Astrocyte of the spinal cord (primary cell): ENCODE measurements at places on chromosomes 6 and 20.

- DNase-seq: no peak
These were observed 49.0 kb downstream of the MDGA1 start for GRCh38 chr6:37648465-37649330.

- DNase-seq: no peak
These were observed 6.8 kb upstream of the COMMD7 start for GRCh38 chr20:32749914-32750637.

DNA sequence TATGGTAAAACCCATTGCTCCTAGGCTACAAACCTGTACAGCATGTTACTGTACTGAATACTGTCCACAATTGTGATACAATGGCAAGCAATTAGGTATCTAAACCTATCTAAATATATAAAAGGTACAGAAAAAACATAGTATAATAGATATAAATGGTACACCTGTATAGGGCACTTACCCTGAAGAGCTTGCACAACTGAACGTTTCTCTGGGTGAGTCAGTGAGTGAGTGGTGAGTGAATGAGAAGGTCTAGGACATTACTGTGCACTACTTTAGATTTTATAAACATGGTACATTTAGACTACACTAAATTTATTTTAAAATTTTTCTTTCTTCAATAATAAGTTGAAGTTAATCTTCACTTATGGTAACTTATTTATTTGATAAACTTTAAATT lies 119.9 kb upstream of the CEP85L start:
- no peak for DNase-seq

DNA sequence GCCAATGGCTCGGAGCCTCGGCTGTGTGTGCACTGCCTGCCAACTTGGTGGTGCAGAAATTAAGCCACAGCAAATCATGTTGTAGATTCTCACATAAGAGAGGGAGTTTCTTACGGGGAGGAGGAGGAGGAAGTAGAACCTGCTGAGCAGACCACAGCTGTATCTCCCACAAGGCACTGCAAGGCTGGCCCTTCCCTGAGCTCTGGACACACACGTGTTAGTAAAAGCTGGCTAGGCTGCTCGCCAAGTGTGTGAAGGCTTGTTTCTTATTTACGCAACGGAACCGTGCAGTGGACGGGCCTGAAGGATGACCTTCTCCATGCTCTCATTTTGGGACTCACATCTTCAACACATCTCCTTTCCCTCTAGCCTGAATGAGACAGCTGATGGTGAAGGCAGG lies 15.7 kb upstream of the QKI start:
- DNase-seq: no peak

- no peak for DNase-seq
These were observed 84.3 kb downstream of the FRK start for GRCh38 chr6:115976321-115976870.

- no peak for DNase-seq
These were observed 261.2 kb downstream of the PTPRK start for GRCh38 chr6:128259029-128259724.

- DNase-seq: no peak
These were observed 432.8 kb downstream of the PKHD1 start for GRCh38 chr6:51654647-51655046.

- DNase-seq: peak; percentile 82
These were observed 195.5 kb downstream of the SIM1 start for GRCh38 chr6:100269189-100269588.

GRCh38 chr20:44485078-44485829 lies 9.6 kb downstream of the TTPAL start:
- DNase-seq: no peak

- no peak for DNase-seq
These were observed 276.2 kb downstream of the PHACTR1 start for GRCh38 chr6:12992770-12993169.

DNA sequence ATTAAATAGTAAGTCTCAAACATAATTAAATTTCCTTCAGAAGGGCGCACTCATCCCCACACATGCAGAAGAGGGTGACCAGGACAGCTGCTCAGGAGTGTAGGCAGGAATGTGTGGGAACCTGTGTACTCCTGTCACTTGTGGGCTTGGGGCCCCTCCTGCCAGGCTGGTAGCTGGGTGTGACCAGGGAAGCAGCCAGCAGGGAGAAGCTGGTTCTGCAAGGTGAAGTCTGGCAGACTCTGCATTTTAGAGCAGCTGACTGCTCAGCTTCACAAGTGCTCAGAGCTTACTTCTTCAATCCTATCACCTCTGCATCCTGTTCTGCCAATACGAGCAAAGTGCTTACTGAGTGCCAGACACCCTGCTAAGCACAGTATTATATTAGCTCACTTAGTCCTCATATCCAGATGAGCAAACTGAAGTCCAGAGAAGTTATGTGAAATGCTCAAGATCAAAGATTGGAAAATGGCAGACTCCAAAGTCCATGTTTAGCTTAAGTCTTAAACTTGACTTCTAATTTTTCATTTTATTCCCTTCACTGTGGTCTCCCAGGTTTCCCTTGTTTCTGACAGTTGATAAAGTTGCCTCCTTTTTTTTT lies 27.9 kb downstream of the ELMO2 start:
- no peak for DNase-seq

GRCh38 chr6:112501705-112502104 lies 154.6 kb downstream of the RFPL4B start:
- DNase-seq: peak; percentile 61

DNA sequence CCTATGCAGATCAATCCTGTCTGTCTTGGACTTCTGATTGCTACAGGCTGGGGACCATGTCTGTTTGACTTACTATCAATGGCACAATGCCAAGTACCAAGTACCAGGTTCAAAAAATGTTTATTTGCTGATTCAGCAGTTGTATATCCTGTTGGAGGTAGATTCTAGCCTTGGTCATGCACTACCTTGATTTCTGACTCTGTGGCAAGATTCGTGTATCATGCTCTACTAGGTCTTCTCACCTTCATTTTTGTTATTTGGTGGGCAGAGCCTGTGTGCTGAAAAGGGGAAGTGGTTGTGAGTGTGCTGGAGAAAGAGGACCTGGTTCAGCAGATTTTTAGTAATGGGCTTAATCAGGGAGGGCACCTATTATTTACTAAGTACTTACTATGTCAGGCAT lies 192.4 kb upstream of the MYLIP start:
- DNase-seq: no peak

- no peak for DNase-seq
These were observed 345.0 kb downstream of the PREX1 start for GRCh38 chr20:48482790-48483189.

DNA sequence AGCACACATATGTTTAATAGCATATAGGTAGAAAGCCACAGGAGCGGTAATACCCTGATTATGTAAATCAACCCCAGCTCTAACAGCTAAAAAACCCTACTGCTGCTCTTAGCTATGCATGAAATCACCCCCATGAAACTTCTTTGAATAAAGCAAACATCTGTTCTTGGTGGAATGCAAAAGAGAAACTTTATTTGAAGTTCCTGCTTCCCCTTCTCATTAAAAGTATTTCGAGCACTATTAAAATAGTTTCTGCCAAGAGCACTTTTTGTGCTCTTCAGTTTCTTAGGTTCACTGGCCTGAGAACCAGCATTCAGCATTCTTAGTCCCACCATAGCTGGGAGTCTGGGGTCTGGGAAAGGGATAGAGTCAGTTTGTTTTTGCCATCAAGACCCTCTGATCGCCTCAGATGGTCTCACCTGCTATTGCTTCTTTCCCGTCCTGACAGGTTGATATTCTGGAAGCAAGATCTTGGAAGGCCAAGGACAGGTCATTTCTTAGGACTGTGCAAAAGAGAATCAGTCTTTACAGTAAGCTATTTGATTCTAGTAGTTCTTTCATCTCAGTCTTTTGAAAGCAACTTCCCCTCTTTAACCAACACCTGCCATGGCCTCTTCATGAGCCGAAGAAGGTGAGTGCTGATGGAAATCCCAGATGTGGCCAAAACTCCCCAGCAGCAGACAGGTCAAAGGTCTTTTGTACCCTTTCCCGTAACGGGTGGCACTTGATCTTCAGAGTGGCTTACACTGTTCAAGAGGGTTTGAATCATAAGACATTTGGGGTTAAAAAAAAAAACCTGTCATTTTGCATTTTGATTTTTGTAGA lies 76.5 kb upstream of the TMEM170B start:
- DNase-seq: no peak

DNA sequence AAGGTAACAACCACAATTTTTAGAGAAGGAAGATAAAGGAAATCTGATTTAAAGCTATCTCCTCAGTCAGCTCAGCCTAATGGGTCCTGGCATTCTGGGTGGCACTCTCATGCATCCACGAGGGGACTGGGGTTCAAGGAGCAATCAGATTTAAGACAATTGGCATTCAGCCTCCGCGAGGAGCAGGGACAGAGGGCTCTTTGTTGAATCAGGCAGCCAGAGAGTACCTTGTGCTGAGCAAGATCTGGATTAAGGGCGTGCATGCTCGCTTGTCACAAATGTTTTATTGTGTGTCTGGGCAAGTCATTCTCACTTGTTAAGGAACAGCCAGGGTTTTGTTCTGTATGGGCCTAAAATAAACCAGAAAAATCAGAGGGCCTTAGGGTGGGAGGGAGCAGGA lies 475.3 kb upstream of the NRSN1 start:
- no peak for DNase-seq

- DNase-seq: no peak
These were observed 47.9 kb downstream of the COL11A2 start for GRCh38 chr6:33144373-33144772.

DNA sequence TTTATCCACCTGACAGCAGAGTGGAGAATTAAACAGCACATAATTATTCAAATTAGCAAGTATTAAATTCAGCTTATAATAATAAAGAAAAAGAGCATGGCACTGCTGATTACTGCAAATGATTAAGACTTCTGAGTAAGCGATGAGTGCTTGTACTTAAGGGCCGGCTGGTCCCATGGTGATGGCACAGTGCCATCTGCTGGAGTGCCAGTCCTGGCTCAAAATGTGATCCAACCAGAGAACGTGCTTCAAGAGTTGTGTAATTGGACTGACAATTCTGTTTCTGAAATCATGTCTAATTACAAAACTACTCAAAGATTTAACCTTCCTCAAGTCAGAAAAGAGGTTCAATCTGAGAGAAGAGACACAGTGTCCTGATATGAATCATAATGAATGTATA lies 181.6 kb upstream of the RGS17 start:
- DNase-seq: peak; percentile 75

- no peak for DNase-seq
These were observed 77.6 kb downstream of the HIVEP2 start for GRCh38 chr6:142867355-142867801.

GRCh38 chr6:52645976-52646375 lies 24.9 kb upstream of the TMEM14A start:
- DNase-seq: no peak

DNA sequence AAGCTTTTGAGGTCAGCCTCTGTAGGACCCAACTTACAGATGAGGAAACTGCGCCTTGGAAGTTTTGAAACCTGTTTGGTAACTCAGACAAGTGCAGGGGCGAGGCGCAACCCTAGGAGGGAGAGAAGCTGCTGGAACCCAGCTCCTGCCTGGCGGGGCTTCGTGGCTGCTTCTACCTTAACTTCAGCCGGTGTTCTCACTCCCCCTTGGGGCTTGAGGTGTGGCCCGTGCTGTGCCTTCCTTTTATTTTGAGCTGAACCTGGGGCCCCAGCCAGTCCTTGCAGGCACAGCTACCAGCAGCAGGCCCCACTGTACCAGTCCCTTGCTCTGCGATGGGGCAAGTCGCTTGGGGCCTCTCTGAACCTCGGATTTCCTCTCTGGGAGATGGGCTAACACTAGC lies 12.0 kb downstream of the RBM38 start:
- DNase-seq: no peak

GRCh38 chr6:85580118-85580877 lies 13.4 kb downstream of the SNX14 start:
- no peak for DNase-seq

DNA sequence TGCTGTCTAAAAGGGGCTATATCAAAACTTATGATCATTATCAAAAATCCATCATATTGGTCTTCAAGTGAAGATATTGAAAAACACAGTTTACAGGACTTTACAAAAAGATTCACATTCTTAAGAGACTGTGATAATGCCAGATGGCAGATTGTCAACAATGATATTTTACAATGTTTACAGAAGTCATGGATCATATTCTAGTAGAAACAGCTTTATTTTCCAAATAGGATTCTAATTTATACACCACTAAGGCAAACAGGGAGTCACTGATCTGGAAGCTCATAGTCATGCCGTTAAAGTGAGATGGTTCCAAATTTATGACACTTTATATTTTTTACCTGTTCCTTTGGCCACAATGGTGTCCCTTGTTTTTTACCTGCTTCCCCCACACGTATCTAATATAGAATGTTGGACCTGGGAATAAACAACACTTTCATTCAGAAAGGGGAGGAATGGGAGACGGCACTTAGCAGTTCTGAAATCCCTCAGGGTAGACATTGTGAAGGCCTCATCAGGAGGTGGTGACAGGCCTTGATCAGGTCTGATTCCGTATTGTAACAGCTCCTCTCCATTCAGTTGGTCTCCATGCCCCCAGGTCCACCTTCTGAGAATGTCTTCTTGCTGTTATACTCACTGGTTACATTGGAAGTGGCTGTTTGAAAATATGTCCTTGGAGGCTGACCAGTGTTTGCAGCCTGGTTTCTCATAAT lies 228.6 kb downstream of the ADGB start:
- DNase-seq: no peak

DNA sequence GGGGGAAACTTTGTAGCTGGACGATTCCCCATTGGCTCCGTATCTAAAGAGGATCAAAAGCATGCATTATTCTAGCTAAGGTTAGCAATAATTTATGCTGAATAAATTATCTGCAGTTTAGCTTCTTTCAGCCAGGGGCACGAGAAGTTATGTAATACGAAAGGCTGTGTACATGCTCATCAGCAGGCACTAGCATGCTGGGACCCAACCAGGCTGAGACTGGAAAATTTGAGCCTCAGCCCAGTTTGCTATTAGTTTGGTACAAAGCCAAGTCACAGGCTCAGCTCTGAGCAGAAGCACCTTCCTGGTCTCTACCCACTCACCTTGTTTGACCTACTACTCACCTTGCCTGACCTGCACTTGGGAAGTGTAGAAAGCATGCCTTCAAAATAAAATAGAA lies 328.1 kb upstream of the ARID1B start:
- DNase-seq: no peak

GRCh38 chr6:22057962-22058361 lies 238.9 kb downstream of the PRL start:
- DNase-seq: peak; percentile 23

DNA sequence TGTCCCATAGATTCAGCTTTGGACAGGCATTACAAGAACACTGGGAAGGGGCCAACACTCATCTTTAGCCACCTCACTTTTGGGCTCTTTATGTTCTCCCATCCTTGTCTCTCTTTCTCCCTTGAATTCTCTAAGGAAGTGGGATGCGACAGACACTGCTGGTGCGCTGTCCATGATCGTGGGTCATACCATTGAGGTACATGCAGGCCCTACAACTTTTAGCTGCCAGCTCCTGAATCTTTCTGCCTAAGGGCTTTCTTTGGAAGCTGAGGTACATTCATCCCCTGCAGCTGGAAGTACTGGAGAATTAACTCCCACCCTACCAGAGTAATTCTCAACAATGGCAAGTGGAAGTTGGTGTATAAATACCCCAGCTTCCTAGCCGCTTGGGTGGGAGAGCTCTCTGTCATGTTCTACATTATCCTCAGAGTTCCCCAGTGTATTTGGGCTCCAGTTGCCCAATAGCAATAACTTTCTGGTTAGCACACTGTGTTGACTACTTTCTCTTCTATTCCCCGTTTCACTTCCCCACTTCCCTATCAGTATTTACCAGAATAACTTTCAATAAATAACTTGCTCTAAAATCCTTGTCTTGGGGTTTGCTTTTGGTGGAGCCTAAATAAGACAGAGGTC lies 309.4 kb upstream of the RNF24 start:
- DNase-seq: no peak

GRCh38 chr6:105941621-105942412 lies 144.3 kb upstream of the PRDM1 start:
- no peak for DNase-seq
